ENCODE measurements at places on chromosomes 1 and 21. TPM values are rescaled to one million over a fixed set of nuclear protein-coding genes. Genes with fewer than 3 reads are reported as not detected.

DNA sequence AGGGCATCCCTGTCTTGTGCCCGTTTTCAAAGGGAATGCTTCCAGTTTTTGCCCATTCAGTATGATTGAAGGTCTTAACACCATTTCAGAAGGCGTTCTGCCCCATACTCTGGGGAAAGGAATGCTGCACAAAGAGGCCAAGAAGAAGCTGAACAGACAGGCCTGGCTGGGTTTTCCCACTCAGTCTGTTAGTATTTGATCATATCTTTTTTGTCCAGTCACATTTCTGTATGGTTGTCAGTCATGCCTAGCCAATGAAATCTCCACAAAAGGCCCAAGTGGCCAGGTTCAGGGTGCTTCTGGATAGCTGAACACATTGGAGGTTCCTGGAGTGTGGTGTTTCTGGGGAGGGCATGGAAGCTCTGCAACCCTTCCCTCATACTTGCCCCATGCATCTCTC, 72.1 kb downstream of the NEK7 start:
- no peak for DNase-seq

- no peak for DNase-seq
Observed at GRCh38 chr1:76620371-76620770, 246.9 kb upstream of the ST6GALNAC5 start.

GRCh38 chr1:226063224-226063976, 884 bp downstream of the H3-3A start:
- no peak for DNase-seq

TMEM125 gene
- 7.0 TPM for total RNA-seq

ANKRD35 gene
- total RNA-seq, result 0.36 TPM

DNA sequence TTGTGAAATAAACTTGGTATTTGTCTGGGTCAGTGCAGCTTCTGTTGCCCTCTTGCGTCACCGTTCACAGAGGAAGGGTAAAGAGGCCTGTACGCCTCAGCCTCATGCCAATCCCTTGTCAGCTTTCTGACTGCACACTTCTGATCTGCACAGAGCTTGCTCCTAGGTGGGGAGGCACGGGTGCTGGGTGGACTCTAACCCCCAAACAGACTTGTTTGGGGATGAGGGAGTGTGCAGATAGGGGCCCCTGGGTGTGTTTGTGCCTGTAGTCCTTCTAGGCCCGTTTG, 803 bp upstream of the B4GALT2 start:
- no peak for DNase-seq

- DNase-seq, result no peak
Observed at GRCh38 chr1:44218503-44219300, 5.4 kb downstream of the DMAP1 start.

GRCh38 chr1:24707687-24708086, 37.6 kb upstream of the CLIC4 start:
- DNase-seq, result no peak

DNA sequence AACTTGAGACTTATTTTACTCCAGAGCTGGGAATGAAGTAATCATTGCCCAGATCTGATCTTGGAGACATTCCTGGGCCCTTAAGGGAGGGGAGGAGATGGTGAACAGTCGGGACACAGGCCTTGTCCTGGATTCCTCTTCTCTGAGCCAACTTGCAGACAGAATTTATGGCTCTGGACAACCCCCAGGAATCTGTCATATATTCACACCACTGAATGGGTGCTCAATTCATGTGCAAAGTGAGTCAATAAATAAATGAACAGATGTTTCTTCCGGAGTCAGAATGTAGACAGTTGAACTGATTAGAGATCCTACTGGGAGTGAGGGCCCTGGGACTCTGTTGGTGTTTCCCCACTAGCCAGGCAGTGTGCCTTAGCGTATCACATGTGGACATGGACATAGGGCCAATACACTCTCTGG, 2.6 kb downstream of the TUFT1 start:
- peak; percentile 74 for DNase-seq

DFFA gene
- 49.5 TPM for total RNA-seq

GRCh38 chr1:239389703-239390102, 3.3 kb downstream of the CHRM3 start:
- DNase-seq, result no peak

GRCh38 chr1:232996143-232996542, 45.7 kb downstream of the NTPCR start:
- DNase-seq, result no peak

GRCh38 chr1:54614563-54614962, 8.8 kb downstream of the FAM151A start:
- no peak for DNase-seq

DNA sequence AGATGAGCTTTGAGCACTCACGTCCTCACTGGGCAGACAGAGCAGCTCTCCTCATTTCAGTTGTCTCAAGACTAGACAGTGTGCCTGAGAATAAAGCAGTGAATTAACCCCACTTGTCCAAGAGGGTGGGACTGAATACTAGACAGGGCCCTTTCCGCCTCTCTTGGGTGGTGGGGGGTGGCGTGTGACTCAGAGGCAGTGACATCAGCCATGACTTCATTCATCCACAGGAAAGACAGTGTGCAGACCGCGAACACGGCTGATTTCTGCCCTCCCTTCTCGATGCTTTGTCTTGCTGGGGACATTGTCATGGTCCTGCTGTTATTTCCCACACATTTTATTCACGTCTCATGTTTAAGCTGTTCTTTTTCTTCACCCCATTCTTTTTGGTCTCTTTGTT, 64.9 kb downstream of the FGGY start:
- DNase-seq, result no peak

- no peak for DNase-seq
Observed at GRCh38 chr21:42679319-42680057, 26.1 kb downstream of the PDE9A start.

DNA sequence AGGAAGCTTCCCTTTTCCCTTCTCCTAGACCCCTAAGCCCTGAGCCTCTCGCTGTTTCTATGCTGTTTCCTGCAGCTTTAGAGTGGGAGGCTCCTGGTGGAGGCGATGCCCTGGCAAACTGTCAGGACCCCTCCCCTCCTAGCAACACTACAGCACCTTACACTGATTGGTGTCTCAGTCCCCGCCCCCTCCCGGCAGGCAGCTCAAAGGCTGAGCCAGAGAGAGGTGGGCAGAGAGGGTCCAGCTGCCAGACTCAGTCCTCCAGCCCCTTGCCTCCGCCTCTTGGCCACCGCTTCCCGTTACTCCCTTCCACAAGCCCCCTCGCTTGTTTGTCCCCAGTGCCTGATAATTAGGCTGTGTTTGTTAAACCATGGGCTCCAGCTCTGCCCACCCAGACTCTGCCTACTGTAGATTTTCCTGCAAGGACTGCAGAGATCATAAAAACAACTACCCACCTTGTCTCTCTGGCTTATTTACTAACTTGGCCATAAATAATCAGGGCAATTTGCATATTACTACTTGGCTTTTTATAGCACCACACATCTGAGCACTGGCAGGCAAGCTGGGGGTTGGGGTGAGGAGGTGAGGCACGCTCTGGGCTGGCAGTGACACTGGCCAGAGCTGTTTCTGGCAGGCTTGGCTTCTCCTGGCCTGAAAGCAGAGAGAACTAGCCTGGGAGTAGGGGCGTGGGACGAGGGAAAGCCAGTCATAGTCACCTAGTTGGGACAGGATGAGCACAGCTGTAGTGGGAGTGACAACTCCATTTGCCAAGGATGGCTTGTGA, 107.5 kb downstream of the CSMD2 start:
- no peak for DNase-seq

- peak; percentile 88 for DNase-seq
Observed at GRCh38 chr1:223417444-223417843, 24.2 kb downstream of the CCDC185 start.

S100A9 gene
- 88.6 TPM for total RNA-seq

- DNase-seq, result no peak
Observed at GRCh38 chr1:17735793-17736192, 19.3 kb upstream of the ACTL8 start.

DNA sequence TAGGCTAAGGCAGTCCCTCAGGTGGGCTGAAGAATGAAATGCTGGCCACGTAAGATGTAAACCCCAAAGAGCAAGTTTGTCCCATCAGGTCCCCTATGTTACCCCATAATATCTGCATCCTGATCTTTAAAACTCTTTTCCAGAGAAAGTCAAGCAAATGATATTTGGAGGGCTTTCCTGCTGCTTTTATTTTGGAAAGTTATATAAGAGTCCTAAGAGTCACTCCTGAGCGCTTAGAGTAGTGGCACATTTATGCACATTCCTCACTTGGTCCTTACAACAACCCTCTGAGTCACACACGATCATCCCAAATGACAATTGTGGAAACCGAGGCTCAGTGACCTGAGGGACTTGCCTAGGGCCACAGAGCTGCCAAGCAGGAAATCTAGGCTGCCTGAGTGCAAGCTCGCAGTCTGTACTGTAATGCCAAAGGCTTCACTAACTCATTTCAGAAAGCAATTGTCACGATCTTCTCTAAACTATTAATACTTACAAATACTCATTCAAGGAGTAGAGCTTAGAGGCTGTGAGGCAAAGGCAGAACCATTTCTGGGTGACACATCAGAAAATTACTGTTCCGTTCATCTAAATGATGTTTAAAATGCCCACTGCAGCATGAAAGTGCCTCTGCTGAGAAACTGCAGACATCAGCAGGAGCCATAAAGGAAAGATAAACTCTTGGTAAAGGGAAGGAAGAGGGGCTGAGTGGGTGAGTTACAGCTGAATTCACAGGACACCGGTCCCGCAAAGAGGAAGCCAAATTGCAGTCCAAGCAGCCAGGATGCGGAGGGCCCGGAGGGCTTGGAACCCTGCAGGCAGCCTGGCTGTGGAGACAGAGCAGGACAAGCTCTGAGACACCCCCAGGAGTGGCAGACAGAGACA, 30.8 kb downstream of the CAPZB start:
- no peak for DNase-seq

LIN28A gene
- total RNA-seq, result not detected

BLACAT1 gene
- total RNA-seq, result 3.9 TPM

DNA sequence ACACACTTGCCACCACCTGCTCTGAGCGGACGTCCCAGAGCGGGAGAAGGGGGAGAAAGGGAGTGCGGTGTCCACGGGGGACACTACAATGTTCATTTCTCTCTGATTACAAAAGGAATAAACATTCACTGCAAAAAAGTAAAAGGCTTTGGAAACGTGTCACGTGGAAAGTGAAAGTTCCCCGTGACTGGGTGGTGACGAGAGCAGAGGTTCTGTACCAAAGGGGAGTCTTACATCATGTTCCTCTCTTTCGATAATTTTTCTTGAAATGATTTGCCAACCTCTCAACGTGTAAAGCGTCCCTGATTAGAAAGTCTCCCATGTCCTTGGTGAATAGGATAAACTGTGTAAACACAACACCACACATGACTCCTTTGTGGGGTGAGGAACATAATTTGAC, 22.0 kb upstream of the PRDM15 start:
- DNase-seq, result no peak

DNA sequence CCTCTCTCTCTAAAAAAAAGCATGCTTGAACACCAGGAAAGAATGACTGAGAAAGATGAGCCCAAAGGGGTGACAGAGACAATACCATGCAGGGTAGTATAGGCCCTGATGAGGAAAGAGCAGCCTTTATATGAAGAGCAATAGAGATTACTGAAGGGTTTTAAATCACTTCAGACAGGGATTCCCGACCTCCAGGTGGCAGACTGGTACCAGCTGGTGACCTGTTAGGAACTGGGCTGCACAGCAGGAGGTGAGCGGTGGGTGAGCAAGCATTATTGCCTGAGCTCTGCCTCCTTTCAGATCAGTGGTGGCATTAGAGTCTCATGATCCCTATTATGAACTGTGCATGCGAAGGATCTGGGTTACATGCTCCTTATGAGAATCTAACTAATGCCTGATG, 30.8 kb upstream of the GTF2B start:
- DNase-seq, result no peak

DNA sequence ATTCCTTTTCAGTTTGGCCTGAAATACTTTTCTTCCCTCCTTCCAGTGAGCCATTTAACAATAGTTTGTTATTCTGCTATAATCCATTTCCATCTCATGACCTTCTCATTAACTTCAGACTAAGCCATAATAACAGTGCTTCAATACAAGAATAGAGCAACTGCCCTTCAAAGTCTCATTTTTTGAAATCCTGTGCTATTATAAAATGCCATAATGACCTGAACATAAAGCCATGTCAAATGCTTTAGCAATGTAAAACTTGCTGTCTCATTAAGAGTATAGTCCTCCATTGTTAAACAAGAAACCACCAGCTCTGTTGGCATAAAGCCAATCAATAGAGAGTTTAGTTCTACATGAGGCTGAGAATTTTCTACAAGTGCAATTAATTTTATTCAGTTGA, 9.6 kb upstream of the PIGK start:
- DNase-seq, result no peak
